Left ventricle myocardium inferior (tissue), 1 donor: ENCODE measurements at places on chromosomes 16 and 17. TPM values are rescaled to one million over a fixed set of nuclear protein-coding genes. Genes with fewer than 3 reads are reported as not detected.
A peak's percentile ranks its signal among the peaks of the same experiment; 100 is the strongest.

- H3K4me1 ChIP-seq = peaks cover 71% of the 10 kb centered on the region
- no peak overlapping the region for H3K4me3 ChIP-seq
- H3K27ac ChIP-seq = peak overlapping the region; percentile 90
- H3K36me3 ChIP-seq = peaks cover 20% of the 10 kb centered on the region
- no peaks in the 10 kb centered on the region for H3K27me3 ChIP-seq
- peak; percentile 48 for DNase-seq
These were observed 12.8 kb downstream of the CRYM start for GRCh38 chr16:21265104-21265837.

GRCh38 chr17:44837196-44837595, 7.1 kb upstream of the GJC1 start:
- H3K27ac ChIP-seq = no peak overlapping the region
- H3K27me3 ChIP-seq = no peaks in the 10 kb centered on the region
- no peak for DNase-seq
- H3K4me3 ChIP-seq = no peak overlapping the region

DNA sequence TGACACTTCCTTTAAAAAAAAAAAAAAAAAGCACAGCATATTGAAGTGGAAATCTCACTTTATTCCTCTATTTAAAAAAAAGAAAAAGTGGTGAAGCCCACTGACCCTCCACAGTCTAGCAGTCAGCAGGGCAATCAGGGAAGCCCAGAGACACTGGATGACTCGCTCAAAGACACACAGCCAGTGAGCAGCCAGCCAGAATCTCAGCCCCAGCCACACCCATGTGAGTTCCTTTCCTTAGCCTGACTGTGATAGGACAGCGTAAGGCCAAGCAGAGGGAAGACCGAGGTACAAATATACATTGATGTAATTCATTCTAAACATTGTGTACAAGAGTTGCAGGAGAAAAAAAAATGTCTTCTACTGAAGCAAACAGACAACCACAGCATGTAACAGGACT, 22.5 kb downstream of the XPO6 start:
- H3K27ac ChIP-seq = no peak overlapping the region
- no peak for DNase-seq
- no peaks in the 10 kb centered on the region for H3K27me3 ChIP-seq
- H3K4me1 ChIP-seq = peaks cover 49% of the 10 kb centered on the region
- H3K36me3 ChIP-seq = no peaks in the 10 kb centered on the region

DNA sequence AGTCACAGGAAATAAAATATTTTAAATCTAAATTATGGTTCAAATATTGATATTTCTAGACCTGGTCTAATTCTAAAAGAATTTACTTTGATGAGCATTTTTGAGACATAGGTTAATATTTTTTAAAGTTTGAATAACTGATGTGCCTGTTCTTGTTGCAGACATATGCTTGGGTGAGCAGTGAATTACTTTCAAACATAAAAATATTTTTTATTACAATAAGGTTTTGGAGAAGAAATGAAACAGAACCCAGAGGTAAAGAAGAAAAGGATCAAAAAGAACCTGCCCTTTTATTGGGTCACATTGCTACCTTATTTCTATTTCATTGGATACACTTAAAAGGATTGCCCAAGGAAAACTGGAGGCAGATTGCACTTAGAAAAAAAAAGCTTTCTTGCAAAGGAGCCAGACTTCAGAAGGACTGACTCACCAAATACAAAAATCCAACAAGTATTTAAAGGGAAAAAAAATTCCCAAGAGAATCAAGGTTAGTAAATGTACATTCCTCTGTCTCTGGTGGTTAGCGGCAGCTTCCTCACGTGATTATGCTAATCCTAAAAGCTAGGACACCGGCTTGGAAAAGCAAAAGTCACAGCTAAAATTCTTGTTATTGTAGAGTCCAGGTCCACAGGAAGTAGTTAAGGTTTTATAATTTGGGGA, 18.5 kb downstream of the ENPP7 start:
- H3K27ac ChIP-seq = no peak overlapping the region
- H3K27me3 ChIP-seq = peaks cover 96% of the 10 kb centered on the region
- H3K4me3 ChIP-seq = no peak overlapping the region
- H3K36me3 ChIP-seq = no peaks in the 10 kb centered on the region
- no peak for DNase-seq

DNA sequence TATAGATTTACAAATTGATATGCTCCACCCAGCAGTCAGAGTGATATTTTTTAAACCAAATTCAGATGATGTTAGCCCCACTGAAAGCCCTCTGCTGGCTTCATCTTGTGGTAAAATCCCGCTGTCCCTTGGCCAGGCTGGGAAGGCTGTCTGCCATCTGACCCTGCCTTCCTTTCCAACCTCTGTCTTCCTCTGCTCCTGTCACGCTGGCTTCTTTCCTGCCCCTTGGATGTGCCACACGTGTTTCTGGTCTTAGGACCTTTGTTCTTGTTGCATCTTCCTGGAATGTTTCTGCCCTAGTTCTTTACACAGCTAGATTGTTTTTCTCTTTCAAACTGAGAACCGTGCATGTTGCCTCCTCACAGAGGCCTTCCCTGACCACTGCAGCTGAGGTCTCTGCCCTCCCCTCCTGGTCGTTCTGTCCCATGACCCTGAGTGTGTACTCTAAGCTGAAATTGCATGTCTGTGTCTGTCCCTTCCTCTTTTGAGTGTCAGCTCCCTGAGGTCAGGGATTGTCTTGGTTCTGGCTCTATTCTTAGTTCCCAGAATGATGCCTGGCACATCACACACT, 11.4 kb downstream of the NT5M start:
- DNase-seq = no peak
- no peaks in the 10 kb centered on the region for H3K36me3 ChIP-seq
- no peaks in the 10 kb centered on the region for H3K27me3 ChIP-seq
- H3K27ac ChIP-seq = no peak overlapping the region
- no peaks in the 10 kb centered on the region for H3K4me1 ChIP-seq

DNA sequence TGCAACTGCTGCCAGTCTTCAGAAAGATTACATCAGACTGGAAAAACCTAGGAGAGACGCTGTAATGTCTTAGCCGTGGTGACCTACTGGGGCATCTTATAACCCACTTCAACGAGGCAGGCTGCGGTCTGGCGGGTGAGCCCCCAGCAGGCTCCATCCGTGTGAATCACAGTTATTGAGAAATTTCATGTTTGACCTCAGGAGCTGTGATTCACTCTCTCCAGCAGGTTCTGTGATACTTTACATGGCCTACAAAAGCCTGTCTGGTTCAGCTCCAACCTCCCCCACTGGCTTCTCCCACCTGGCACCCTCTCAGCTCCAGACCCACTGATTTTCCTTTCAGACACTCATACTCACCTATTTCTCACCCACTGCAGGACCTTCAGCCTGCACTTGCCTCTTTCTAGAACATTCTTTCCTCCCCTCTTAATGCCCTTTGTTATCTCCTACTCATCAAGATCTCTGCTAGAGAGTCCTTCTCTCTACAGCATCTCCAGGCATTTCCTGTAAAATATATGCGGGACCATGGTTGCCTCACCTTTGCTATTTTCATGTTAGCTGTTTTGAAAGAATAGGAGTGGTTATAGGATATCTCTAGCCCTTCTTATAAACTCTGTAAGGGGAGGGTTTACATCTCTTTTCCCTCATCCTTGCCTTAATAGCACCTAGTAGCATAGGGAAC, 227.9 kb downstream of the MAF start:
- no peaks in the 10 kb centered on the region for H3K27me3 ChIP-seq
- H3K27ac ChIP-seq = no peak overlapping the region
- H3K4me3 ChIP-seq = no peak overlapping the region
- H3K4me1 ChIP-seq = peaks cover 6% of the 10 kb centered on the region
- H3K36me3 ChIP-seq = no peaks in the 10 kb centered on the region

The CACNG1 gene
- total RNA-seq = not detected

DNA sequence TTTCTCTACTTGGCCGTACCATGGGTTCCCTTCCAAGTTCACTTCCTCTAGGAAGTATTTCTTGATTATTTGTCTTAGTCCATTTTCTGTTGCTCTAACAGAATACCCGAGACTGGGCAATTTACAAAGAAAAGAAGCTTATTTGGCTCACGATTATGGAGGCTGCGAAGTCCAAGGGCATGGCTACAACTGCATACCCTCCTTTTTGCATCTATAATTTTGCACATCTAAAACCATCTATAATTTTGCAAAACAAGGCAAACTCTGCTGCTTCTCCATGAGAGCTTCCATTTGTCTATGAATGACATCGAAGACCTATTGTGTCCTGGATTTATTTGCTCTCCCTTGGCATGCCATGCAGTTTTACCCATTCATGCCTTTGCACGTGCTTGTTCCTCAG, 27.6 kb upstream of the RGS9 start:
- no peaks in the 10 kb centered on the region for H3K27me3 ChIP-seq
- DNase-seq = no peak
- H3K36me3 ChIP-seq = no peaks in the 10 kb centered on the region
- H3K4me3 ChIP-seq = no peak overlapping the region
- H3K27ac ChIP-seq = no peak overlapping the region
- peaks cover 23% of the 10 kb centered on the region for H3K4me1 ChIP-seq

The GLTPD2 gene
- total RNA-seq = not detected

- no peaks in the 10 kb centered on the region for H3K36me3 ChIP-seq
- no peak overlapping the region for H3K27ac ChIP-seq
- no peak overlapping the region for H3K4me3 ChIP-seq
These were observed 17.0 kb upstream of the LHX1 start for GRCh38 chr17:36920032-36921005.

GRCh38 chr17:17712268-17712924, 31.1 kb downstream of the RAI1 start:
- no peak for DNase-seq
- H3K36me3 ChIP-seq = no peaks in the 10 kb centered on the region
- H3K4me1 ChIP-seq = peaks cover 67% of the 10 kb centered on the region
- no peak overlapping the region for H3K4me3 ChIP-seq
- H3K27me3 ChIP-seq = no peaks in the 10 kb centered on the region
- peak overlapping the region; percentile 81 for H3K27ac ChIP-seq

The CCL22 gene
- total RNA-seq = not detected

- H3K27me3 ChIP-seq = peaks cover 24% of the 10 kb centered on the region
- H3K27ac ChIP-seq = no peak overlapping the region
These were observed 1.8 kb downstream of the RPL38 start for GRCh38 chr17:74205274-74205673.

The DNAH3 gene
- total RNA-seq = 1.8 TPM

- H3K4me3 ChIP-seq = no peak overlapping the region
- H3K4me1 ChIP-seq = peaks cover 30% of the 10 kb centered on the region
- peaks cover 49% of the 10 kb centered on the region for H3K27me3 ChIP-seq
- no peak overlapping the region for H3K27ac ChIP-seq
These were observed 3.2 kb upstream of the METRN start for GRCh38 chr16:711548-712320.

The GAS2L2 gene
- 0.08 TPM for total RNA-seq

DNA sequence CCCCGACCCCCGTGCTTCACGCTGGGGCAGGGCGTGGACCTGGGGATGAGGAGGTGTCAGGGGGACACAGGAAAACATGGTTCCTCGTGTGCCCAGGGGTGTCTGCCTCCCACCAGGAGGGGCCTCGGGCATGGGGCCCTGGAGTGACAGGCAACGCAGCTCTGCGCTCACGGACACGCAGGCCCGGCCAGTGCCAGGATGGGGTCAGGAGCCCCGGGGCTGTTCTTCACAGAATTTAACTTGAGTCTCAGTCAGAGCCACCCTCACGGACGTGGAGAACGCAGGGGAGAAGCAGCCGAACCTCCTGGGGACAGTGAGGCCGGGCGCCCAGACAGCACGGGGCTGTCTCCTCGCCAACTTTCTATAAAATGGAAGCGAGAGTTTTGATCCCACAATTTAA, 16.7 kb downstream of the UNKL start:
- DNase-seq = no peak
- no peak overlapping the region for H3K27ac ChIP-seq
- H3K36me3 ChIP-seq = peaks cover 81% of the 10 kb centered on the region
- no peaks in the 10 kb centered on the region for H3K4me1 ChIP-seq

DNA sequence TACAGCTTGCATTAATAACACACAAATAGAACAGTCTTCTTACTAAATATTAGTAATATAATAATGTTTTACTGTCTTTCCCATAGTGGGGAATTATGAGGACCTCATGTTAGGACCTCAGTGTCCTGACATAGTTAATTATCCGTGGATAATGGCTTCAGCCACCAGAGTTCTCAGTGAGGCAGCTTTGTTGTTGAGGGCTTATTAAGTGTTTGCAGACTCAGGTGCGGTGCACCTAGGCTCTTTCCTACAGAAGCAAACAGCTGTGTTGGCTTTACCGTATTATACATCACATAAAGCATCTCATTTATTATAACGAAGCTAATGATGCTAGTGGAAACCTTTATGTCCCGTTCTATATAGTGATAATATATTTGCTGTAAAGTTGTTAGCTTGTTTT, 246.7 kb downstream of the FTO start:
- no peaks in the 10 kb centered on the region for H3K27me3 ChIP-seq
- H3K27ac ChIP-seq = no peak overlapping the region
- no peak for DNase-seq

GRCh38 chr17:79315358-79316105, 240.9 kb downstream of the ENGASE start:
- H3K36me3 ChIP-seq = no peaks in the 10 kb centered on the region
- H3K27ac ChIP-seq = no peak overlapping the region
- no peak overlapping the region for H3K4me3 ChIP-seq
- peaks cover 92% of the 10 kb centered on the region for H3K27me3 ChIP-seq
- H3K4me1 ChIP-seq = no peaks in the 10 kb centered on the region

- H3K27me3 ChIP-seq = no peaks in the 10 kb centered on the region
- peaks cover 69% of the 10 kb centered on the region for H3K4me1 ChIP-seq
- H3K36me3 ChIP-seq = peaks cover 36% of the 10 kb centered on the region
- DNase-seq = no peak
- peak overlapping the region; percentile 94 for H3K27ac ChIP-seq
These were observed 24.8 kb downstream of the G6PC3 start for GRCh38 chr17:44095388-44095646.

The C17orf78 gene
- not detected for total RNA-seq

DNA sequence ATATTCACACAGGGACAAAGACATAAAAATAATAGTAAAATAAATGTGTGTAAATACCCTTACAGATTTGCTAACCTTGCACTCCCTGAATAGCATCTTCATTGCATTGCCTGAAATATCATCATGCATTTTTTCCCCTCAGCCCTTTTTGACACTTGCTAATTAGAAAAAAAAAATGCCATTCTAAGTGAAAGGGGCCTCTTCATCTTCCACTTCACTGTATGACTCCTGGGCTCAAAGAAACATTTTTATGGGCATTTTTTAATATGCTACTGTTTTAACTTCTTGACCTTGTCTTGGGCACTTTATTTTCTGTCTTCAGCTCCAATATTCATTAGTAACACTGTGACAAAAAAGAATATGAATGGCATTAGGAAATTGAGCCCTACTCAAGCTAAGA, 1424.4 kb downstream of the CDH8 start:
- H3K36me3 ChIP-seq = no peaks in the 10 kb centered on the region
- H3K27ac ChIP-seq = no peak overlapping the region
- no peaks in the 10 kb centered on the region for H3K4me1 ChIP-seq
- DNase-seq = no peak

GRCh38 chr17:41421617-41422016, 2.8 kb downstream of the KRT37 start:
- H3K27me3 ChIP-seq = peaks cover 56% of the 10 kb centered on the region
- H3K4me3 ChIP-seq = no peak overlapping the region
- no peak overlapping the region for H3K27ac ChIP-seq
- peaks cover 5% of the 10 kb centered on the region for H3K4me1 ChIP-seq
- DNase-seq = no peak
- no peaks in the 10 kb centered on the region for H3K36me3 ChIP-seq

The KRTAP2-1 gene
- total RNA-seq = not detected
